GM03348 (cell line): ENCODE measurements at places on chromosomes 2 and 18.

- no peak for DNase-seq
Measured at GRCh38 chr18:55110436-55110835, 151.2 kb upstream of the CCDC68 start.

DNA sequence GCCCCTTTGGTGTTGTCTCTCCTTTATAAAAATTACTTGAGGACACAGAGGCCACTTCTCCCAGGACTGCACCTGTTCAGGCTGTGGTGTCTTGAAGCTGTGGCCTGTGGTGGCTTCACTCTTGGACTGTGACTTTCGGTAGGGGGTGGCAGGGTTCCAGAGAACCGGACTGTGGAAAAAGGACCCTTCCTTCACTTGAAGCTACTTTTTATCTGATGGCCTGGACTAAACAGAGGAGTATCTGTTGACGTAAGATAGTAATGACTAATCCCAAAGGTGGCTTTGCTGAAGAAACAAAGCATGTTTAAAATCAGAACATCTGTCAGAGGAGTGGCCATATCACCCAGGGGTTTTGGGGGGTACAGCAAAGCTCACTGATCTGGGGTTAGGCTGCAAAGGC lies 60.8 kb downstream of the CENPO start:
- DNase-seq, result no peak

DNA sequence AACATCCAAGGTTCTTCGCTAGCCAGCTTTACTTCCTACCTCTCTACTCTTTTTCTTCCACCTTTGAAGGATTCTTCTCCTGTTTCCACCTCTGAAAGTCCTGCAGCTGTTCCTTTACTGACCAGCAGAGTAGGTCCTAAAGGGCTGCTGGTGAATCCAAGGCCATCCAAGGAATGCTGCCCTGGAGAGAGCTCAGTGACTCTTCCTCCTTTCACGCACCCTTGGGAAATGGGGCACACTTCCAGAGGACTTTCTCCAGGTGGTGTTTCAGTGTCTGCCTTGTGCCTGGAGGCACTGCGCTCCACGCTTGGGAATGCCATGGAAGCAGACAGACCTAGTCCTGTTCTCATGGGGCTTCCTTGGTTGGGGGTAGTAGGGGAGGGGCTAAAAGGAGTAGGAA lies 45.4 kb downstream of the SLC16A14 start:
- DNase-seq, result no peak

DNA sequence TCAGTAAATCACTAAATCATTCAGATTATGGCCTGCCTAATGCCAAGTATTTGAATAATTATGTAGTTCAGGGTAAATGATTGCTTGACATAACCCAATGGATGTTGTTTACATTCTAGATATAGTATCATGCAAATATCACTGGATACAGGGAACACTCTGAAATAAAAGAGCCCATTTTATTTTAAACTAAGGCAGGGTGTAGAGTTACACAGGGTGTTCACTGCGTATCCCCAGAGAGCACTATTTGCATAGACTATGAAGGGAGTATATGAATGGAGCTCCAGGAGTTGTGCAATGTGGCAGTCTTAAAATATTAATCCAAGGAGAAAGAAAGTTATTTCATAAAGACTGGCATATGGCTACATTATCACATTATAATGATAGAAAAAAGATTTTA lies 701.1 kb upstream of the KLHL29 start:
- no peak for DNase-seq

DNA sequence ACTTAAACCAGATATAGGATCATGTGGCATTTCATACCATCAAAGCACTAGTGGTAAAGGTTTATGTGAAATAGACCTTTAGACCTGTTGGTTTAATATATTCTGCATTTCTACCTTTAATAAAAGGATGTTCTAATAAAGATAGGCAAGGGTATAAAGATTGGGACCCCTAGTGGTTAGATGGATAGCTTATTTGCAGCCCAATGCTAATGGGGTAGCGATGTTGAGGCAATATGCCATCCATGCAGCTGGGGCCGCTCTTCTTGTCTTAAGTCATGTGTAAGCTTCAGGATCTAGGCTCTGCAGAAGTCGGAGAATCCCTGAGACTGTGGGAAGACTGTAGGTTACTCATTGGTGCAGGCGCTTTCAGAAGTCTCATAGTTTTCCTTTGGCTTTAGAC lies 114.9 kb downstream of the ICOS start:
- no peak for DNase-seq

- DNase-seq, result no peak
Measured at GRCh38 chr2:109209941-109210340, 80.9 kb downstream of the SH3RF3 start.

DNA sequence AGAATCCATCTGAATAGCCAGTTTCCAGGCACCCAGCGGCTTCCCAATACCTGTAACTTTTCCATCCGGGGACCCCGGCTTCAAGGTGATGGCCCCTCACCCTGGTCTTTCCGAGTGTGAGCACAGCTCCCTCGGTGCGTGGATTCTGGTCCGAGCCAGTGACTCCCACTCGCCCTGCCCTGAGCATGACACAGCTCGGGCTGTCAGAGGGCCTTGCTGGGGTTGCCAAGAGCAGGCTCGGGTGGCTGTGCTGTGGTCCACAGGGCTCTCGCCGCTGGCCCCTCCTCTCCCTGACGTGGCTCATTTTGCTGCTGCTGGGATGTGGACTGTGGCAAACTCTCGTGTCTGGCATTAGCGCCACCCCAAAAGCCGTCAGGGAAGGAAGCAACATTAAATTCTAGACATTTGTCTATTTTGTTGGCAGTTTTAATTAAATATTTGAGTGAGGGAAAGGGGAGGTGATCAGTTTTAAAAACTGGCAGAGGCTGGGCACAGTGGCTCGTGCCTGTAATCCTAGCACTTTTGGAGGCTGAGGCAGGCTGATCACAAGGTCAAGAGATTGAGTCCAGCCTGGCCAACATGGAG lies 5.6 kb upstream of the ESPNL start:
- no peak for DNase-seq

DNA sequence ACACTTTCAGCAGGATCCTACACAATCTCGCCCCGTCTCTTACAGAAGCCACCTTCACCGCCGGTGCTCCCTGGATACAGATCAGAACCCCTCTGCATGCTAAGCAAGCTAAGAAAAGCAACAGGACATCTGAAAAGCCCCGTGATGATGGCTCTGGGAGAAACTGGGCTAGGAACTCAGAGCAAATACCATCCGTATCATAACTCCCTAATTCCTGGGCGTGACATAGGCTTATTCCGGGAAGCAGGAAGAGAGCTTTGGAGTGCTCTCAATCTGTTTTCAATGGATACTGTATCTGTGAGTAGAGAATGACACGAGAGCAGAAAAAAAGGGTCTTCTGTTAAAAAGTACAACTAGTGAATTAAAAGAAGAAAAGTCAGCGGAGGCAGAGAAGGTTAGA lies 121.6 kb downstream of the SPP2 start:
- DNase-seq, result no peak

DNA sequence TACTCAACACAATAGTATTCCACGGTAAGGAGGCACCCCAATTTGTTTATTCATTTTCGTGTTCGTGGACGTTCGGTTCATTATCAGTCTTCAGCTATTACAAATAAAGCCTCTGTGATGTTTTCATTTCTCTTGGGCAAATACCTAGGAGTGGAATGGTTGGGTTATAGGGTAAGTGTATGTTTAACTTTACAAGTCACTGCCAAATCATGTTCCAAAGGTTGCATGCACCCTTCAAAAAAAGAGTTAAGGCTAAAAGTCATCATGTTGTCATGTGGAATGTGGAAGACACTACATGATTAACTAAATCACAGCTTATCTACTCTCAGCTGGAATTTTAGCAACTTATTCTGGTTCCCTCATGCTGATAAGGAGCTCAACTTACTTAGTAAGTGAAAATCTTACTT lies 15.8 kb downstream of the INO80C start:
- DNase-seq, result no peak

- no peak for DNase-seq
Measured at GRCh38 chr2:66674087-66674486, 239.2 kb downstream of the MEIS1 start.

DNA sequence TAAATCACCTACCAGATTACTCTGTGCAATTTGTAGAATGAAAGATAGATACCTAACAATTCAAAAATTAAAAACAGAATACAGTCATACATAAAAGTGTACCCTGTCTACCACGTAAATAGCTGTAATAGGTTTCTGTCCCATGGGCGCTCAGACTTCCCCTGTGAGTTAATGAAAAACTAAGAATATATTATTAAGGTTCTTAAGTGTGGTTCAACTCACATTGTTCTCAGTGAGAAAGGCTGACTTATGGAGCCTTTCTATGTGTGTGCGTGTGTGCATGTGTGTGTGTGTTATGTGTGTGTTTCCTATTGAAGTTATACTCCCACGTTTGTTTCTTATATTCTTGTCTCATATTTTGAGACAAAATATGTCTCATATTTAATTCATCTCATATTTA lies 114.6 kb upstream of the CD302 start:
- DNase-seq, result no peak

DNA sequence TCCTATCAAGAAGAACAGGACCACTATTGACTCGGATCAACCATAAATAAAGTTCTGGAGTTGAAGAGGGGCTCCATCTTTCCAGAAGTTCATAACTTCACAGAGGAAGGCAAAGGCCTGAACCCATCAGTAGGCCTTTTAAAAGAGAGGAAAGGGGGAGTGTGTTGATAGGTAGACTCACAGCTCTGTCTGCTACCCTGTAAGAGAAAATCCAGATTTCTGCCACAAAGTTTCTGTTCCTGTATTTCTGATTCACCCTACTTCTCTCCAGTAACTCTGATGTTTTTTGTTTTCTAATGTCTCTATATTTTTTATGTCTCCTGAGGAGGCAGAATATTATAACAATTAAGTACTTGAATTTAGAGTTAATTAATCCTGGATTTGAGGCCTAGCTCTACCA lies 564.0 kb downstream of the TNS1 start:
- no peak for DNase-seq

- no peak for DNase-seq
Measured at GRCh38 chr2:105640246-105640645, 104.5 kb upstream of the NCK2 start.

DNA sequence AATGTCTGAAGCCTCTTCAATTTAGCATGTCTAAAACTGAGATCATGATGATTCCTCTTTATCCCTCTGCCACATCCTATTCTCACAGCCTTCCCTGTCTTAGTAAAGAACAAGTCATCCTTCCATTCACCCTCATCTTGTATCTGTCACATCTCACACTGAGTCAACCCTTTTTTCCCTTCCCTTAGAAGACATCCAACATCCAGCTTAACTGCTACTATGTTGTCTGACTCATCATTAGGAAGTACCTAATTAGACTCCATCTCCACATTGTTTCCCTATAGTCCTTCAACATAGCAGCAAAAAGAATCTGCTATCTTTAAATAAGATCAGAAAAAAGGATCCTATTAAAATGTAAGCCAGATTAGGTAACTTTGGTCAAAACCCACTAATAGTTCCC lies 85.2 kb upstream of the GRB14 start:
- peak; percentile 48 for DNase-seq

DNA sequence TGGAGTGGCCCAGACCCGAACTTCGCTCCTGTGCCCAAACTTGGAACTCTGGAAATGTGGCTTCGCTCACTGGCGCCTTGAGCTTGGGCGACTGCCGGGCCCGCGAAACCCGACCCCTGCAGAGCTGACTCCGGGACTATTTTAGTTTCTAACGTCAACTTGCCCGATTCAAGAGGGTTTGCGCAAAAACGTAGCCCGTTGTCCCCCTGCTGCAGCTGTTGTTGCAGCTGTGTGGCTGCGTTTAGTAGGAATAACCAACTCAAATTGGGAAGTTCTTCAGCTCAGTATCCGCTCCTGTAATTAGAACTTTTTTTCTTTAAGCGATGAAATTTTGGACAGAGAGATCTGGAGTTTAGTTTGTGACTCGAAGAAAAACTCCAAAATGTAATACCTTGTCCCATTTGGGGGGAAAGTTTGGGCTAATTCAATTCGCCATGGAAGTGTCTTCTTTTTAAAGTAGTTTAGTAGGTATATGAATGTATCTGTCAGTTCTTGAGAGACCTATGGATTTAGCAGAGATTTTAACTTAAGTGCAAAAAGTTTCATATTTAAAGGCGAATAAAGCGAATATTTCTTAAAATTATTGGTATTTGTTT lies 559 bp downstream of the MYL12A start:
- DNase-seq, result no peak
